ENCODE measurements at places on chromosomes 1 and 21.
A peak's percentile ranks its signal among the peaks of the same experiment; 100 is the strongest.

DNA sequence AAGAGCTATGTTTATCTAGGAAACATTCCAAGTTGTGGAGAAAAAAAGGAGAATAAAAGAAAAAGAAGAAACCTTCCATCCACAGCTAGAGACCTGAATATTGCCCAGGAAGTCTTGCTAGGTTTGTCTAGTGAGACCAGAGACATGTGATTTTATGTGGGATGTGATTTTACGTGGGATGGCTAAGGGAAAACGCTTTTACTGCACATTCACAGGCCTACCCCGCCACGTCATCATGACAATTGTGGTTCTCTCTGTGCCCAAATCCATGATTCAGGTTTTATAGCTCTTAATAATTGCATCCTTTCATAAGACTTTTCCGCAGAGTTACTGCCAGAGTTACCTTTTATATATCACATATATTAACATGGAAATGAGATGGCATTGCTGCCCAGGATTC is 86.4 kb upstream of the SSX2IP start:
- DNase-seq = no peak

GRCh38 chr1:234069760-234070159 is 165.3 kb downstream of the SLC35F3 start:
- DNase-seq = no peak

DNA sequence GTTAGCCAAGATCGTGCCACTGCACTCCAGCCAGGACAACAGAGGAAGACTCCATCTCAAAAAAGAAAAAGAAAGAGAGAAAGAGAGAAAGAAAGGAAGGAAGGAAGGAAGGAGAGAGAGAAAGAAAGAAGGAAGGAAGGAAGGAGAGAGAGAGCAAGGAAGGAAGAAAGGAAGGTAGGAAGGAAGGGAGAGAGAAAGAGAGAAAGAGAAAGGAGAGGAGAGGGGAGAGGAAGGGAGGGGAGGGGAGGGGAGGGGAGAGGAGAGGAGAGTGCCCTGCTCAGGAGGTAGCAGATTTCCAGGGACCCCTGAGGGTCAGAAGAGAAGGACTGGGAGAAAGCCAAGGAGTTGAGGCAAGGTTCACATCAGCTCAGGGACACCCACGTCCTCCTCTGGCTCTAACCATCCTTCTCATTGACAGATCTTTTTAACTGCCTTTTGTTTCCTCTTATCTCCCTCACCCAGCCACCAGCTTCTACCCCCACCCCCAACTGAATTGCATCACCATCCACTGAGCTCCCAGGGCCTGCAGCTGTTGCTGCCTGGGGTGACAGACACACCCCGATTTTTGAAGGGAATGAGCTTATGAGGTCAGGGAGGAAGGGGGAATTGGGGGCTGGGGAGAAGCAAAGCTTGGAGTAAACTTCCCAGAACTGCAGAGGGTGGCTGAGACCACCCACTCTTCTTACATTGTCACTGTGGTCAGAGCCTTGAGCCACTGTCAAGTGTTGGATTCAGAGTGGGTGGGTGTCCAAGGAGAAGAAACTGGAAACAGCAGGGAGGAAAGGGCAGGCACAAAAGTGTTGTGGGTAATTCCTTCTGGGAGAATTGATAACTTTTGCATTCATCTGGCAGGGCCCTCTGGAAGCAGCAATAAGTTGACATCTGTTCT is 91.6 kb downstream of the GLUL start:
- DNase-seq = no peak

GRCh38 chr1:3732434-3733093 is 19.7 kb upstream of the CCDC27 start:
- no peak for DNase-seq

DNA sequence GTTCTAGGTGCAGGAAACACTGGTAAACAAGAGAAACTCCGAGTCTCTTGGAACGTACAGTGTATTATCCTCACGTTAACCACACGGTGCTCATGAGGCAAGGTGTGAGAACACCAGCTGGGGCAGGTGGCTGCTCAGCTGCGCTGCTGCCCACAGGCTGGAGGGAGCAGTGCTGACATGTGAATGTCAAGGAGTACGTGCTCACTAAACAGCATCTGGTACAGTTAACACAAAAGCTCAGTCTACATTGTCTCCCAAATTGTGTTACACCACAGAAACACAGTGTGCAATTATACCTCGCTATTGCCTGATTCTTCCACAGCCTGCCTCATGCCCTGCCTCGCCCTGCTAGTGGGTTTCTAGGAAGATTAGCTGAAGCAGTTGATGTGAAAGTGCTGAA is 138.4 kb downstream of the GLIS1 start:
- DNase-seq = no peak

GRCh38 chr1:68751723-68752122 is 254.8 kb upstream of the DEPDC1 start:
- no peak for DNase-seq

DNA sequence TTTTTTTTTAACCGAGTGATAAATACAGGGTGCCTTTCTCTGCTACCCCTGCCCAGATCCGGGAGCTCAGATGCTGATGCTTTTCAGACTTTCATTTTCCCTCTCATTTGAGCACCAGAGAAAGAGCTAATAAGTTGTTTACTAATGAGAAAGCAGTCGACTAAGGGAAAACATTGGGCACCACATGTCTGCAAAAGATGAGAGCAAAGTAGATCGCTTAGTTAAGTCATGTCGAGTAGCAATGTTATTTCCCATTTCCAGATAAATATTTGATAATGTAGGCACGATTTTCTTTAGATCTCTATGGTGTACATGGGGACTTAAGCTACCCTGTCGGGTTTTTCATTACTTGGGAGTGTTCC is 1.2 kb downstream of the PKN2 start:
- no peak for DNase-seq

- peak; percentile 27 for DNase-seq
Measured at GRCh38 chr1:246971090-246971721, 36.7 kb downstream of the ZNF695 start.

GRCh38 chr1:59687081-59687480 is 127.7 kb upstream of the HOOK1 start:
- no peak for DNase-seq

- peak; percentile 49 for DNase-seq
Measured at GRCh38 chr1:226738421-226738994, 574 bp downstream of the ITPKB start.
